Smooth muscle cell of the coronary artery (primary cell): ENCODE measurements at places on chromosomes 2 and 18. TPM values are rescaled to one million over a fixed set of nuclear protein-coding genes. Genes with fewer than 3 reads are reported as not detected.

Gene CEBPZOS
- 3.5 and 8.7 TPM in 2 replicates for total RNA-seq

Gene ACADL
- 0.12 and 0.83 TPM in 2 replicates for total RNA-seq

Gene TSHZ1
- total RNA-seq = 1.7 and 6.9 TPM in 2 replicates

Gene LYPD6B
- total RNA-seq = not detected in 2 replicates

Gene PTPRN
- total RNA-seq = under 0.01 and 9.0 TPM in 2 replicates

Gene MERTK
- 0.23 and 0.90 TPM in 2 replicates for total RNA-seq

Gene GALR1
- under 0.01 TPM in 1 of 2 replicates, not detected in the other for total RNA-seq
